Astrocyte (in vitro differentiated cells and primary cell): ENCODE measurements at places on chromosomes 2 and 18.
A peak's percentile ranks its signal among the peaks of the same experiment; 100 is the strongest.

DNA sequence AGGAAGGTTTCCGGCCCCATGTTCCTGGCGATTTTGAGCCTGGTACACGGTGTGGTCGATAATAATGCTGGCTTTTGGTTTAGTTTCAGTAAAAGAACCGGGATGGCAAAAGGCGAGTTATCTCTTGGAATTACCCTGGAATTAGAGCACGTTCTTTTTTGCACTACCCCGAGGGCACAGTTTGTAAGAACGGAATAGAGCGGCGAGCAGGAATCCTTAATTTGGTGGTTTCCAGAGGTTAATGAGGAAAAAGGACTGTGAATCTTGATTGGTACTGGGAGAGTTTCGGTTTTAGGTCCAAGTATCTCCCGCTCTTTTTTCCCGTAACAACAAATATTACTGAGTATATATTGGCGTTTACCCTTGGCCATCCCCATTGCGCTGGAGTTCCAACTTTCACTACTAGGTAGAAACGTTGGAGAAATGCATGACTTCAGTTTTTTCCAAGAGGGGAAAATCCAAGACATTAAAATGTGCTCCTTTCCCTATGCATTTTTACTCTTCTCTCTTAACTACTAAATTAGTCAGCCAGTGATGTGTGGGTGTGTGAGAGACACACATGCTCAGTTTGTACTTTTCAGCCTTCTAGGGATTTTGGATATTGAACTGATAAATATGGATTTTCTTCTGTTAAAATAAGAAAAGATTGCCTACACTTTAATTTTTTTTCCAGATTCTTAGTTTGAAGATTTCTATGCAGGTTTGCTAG, 160.8 kb downstream of the AGPS start:
- H3K4me1 ChIP-seq: peaks cover 2% of the 10 kb centered on the region
- H3K4me3 ChIP-seq: peak overlapping the region; percentile 82
- no peaks in the 10 kb centered on the region for H3K27me3 ChIP-seq
- peak overlapping the region; percentile 100 for H3K27ac ChIP-seq
- H3K36me3 ChIP-seq: no peaks in the 10 kb centered on the region

DNA sequence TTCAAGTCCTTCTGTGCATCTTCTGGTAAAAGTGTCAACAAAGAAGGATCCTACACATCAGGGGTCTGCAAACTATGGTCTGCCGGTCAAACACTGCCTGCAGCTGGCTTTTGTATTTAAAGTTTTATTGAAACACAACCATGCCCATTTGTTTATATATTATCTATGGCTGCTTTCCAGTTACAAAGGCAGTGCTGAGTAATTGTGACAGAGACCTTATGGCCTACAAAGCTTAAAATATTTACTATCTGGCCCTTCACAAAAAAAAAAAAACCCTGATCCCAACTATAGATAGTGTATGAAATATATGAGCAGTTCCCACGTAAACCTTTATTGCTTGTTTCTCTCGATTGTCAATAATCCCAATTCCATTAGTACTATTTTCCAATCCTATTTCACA, 101.4 kb downstream of the RBMS1 start:
- no peak for DNase-seq
- no peaks in the 10 kb centered on the region for H3K27me3 ChIP-seq
- no peak overlapping the region for H3K4me3 ChIP-seq
- H3K36me3 ChIP-seq: no peaks in the 10 kb centered on the region
- peaks cover 59% of the 10 kb centered on the region for H3K4me1 ChIP-seq
- no peak overlapping the region for H3K27ac ChIP-seq

DNA sequence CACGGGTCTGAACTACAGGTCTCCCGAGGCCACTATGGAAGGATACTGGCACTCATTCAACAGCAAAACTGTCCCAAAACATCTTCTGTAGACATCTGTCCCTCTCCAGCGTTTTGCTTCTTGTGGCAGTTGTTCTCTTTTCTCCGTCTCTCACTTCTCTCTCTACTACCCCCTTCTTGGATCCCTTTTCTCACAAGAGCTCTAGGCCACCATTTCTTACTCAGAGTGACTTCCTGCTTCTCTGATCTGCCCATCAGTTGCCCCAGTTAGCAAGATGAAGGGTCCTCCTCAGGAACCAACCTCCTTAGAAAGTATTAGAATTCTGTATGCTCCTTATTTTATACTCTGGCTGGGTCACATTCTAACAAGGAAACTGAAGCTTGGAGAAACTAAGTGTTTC, 32.6 kb downstream of the BCL2 start:
- H3K4me3 ChIP-seq: no peak overlapping the region
- no peak for DNase-seq
- H3K4me1 ChIP-seq: no peaks in the 10 kb centered on the region
- H3K27me3 ChIP-seq: no peaks in the 10 kb centered on the region
- no peaks in the 10 kb centered on the region for H3K36me3 ChIP-seq
- no peak overlapping the region for H3K27ac ChIP-seq

- no peak overlapping the region for H3K27ac ChIP-seq
- no peak for DNase-seq
- H3K4me1 ChIP-seq: no peaks in the 10 kb centered on the region
- H3K27me3 ChIP-seq: no peaks in the 10 kb centered on the region
- no peak overlapping the region for H3K4me3 ChIP-seq
Measured at GRCh38 chr18:77481541-77481940, 231.9 kb downstream of the GALR1 start.

GRCh38 chr2:168849610-168850009, 40.6 kb downstream of the SPC25 start:
- H3K36me3 ChIP-seq: no peaks in the 10 kb centered on the region
- H3K4me1 ChIP-seq: no peaks in the 10 kb centered on the region
- peak; percentile 7 for DNase-seq
- no peaks in the 10 kb centered on the region for H3K27me3 ChIP-seq
